ENCODE measurements at places on chromosomes 11 and 22.
A peak's percentile ranks its signal among the peaks of the same experiment; 100 is the strongest.

- DNase-seq, result no peak
Observed at GRCh38 chr22:49585461-49586243, 242.0 kb downstream of the BRD1 start.

DNA sequence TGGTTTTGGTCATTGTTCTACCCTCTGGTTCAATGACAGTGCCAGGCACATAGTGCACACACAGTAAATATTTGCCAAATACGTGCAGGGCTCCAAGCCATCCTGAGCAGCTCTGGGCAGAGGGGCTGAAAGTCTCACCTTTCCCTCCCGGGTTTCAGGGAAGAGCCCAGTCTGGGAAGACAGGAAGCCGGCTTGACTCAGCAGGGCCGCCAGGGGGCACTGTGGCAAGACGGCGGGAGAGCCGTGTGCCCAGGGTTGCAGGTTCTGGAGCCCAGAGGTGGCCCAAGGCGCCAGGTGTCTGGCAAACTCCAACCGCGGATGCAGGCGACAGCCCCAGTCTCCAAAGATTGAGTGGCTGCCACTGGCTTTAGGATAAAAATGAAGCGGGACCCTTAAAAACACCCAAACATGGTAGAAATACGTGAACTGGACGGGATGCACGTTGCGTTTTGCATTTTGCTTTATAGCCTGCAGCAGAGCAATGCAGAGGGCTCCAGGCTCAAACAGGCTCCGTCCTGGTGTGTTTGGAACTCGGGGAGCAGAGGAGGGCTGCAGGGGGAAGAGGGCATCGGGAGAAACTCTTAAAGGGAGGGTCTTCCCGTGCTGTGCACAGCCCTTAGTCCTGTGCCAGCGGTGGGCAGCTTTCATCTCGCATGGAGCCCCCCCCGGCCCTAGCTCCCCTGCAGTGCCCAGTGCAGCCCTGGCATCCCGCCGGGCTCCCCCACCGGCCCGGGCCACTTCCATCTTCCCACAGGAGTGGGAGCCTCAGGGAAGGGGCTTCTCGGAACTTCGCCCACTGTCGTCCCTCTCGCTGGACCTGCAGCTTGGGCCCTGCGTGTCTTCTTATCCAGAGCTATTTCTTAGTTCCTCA is 10.7 kb downstream of the KRTAP5-5 start:
- peak; percentile 7 for DNase-seq

DNA sequence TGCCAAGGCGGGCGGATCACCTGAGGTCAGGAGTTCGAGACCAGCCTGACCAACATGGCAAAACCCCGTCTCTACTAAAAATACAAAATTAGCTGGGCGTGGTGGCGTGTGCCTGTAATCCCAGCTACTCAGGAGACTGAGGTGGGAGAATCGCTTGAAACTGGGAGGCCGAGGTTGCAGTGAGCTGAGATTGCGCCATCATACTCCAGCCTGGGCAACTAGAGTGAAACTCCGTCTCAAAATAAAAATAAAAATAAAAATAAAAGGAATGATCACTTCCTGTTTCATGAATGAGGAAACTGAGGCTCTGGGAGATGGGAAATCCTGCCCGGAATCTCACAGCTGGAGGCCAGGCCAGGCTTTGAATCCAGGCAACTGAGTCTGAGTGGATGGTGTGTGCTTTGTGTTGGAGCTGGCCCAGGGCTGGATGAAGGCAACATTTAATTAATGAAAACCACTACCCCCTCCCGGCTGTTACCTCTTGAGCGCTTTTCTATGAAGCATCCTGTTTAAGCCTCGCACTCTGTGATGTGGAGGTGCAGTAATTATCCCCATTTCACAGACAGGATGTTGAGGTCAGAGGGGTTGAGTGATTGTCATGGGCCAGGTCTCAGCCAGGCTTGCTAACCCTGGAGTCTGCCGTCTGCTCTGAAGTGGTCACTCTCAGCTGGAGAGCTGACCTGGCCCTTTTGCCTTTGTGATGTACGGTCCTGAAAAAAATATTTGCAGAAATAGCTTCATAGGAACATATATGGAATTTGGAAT is 27.8 kb downstream of the LRP5 start:
- DNase-seq, result no peak

DNA sequence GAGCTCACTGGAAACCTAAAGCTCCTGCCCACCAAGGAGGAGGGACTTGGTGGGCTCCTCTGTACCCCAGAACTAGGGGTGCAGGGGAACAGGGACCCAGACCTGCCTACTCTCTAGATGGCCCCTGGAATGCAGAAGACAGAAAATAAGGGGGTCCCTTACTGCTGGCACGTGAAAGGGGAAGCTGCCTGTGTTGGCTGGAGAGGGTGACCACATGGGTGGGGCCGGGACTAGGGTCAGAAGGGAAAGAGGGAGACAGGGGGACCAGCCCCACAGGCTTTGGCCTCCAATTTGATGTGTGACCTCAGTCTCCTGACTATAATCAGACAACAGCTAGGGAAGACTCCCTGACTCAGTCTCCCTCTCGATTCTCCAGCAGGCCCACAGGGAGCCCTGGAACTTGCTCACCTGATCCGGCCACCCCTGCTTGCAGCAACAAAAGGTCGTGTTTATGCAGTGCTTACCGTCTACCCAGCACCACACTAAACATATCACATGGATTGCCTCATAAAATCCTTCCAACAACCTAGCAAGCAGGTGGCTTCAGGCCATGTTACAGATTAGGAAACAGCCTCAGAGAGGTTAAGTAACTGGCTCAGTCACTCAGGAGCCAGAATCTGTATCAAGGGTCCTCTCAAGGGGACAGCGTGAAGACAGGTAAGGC is 10.2 kb downstream of the ARAP1 start:
- no peak for DNase-seq

- peak; percentile 52 for DNase-seq
Observed at GRCh38 chr11:64268025-64268892, 16.2 kb downstream of the BAD start.

DNA sequence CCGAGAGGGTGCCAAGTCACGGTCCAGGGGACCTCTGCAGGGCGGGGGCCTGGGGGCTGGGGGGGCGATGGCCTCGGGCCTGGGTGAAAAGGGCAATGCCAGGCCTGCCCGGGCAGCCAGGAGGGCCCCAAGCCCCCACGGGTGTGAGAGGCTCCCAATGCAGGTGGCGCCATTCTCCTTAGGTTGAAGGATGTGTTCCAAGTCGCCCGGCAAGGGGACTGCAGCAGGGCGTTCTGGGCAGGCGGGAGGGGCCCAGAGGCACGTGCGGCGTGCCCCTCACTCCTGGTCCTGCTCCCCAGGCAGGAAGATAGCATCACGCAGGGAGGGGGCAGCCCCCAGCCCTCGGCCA is 730 bp upstream of the TNNI2 start:
- no peak for DNase-seq

GRCh38 chr11:9859554-9860305 is 195.9 kb downstream of the SWAP70 start:
- DNase-seq, result peak; percentile 35

DNA sequence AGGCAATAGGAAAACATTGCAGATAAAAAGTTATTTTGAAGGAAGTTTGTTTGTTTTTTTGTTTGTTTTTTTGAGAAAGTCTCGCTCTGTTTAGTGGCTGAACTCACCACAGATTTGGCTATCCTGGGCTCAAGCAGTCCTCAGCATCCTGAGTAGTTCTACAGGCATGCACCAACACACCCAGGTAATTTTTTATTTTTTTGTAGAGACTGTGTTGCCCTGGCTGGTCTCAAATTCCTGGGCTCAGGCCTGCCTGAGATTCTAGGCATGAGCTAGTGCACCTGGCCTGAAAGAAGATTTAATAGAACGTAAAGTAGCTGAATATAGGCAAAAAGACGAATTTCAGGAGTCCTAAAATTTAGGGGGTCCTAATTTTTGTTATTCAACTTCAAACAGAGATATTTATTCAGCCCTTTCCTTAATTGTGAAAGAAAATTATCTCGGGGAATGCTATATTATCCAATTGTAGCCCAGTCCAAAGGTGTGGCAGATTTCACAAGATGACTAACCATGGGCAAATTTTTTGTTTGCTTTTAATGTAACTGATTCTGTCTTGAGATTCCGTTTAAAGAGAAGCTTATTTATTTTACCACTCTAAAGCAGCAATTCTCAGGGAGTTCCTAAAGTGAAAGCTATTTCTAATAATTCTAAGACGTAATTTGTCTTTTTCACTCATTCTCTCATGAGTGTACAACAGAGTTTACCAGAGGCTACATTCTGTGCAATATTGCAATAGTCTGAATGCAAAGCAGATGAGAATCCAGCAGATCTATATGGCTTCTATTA is 940 bp downstream of the IL18 start:
- peak; percentile 12 for DNase-seq

DNA sequence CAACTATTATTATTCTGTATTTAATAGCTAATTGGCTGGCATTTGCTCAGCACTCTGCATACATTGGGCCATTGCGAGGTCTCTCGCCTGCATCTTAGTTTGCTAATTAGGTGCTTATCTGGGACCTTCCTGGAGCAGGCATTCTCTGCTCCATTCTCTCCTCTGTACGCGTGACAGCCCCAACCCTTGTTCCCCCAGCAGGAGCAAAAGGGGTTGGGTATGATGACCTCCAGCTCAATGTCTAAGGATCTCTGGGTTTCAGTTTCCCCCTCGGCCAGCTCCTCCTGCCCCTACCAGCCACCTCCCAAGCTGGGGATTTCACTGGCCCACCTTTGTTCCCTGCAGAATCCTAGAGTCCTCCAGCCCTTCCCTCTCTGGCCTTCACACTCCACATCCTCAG is 9.7 kb upstream of the LGALS2 start:
- no peak for DNase-seq

DNA sequence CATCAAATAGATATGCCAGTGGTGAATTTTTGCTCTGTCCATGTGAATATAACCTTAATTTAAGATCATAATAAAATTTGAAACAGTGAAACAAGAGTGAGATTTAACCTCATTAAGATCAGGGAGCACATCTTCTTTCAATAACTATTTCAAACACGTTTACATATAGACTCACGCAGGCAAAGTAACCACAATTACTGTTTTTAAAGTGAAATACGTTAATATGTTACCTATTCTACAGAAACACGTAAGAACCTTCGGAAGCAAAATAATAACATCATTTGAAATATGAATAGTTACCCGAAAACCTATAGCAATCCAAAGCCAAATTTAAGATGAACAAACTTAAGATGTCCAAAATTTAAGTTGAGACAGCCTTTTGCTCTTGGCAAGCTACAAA is 136.2 kb upstream of the ZC3H12C start:
- no peak for DNase-seq

Measured in foreskin fibroblast (primary cell).